Stimulated activated CD4-positive, alpha-beta T cell treated with anti-CD3 and anti-CD28 coated beads, Interleukin-4, amount 100 ng/mL, for 1 hour (primary cell): ENCODE measurements at places on chromosomes 12 and 14.

DNA sequence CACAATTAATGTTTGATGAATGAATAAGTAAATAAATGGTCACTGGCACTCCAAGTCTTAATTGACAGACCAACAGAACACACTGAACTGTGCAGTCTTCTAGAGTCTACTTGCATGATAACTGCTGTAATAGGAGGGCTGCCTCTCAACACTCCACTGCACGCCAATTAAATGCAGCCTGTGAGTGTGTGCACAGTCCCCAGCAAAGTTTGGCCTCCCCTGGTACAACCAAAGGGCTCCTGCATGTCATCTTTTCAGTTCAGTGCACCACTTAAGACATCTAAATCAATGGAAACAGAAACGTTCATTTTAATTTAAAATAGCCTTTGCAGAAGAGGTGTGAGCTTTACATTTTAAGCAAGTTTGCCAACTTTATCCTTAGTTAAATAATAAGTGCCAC, 121.7 kb upstream of the USP15 start:
- DNase-seq, result no peak

DNA sequence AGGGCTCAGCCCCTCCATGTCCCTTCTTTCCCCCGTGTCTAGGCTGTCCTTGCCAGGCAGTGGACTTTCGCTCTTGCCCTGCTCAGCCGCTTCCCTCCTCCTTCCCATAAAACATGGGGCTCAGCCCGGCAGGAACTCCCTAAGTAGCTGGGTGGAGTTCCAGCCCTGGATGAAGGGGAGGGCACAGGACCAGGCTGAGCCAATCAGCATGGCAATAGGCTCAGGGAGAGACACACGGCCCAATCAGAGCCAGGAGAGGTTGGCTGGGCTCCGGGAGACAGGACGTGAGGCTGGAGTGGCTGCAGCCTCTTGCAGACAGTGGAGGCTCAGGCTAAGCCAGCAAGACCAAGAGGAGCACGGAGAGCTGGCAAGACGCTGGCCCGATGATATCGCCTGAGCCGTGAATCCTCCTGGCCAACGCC, 54.3 kb downstream of the GALNT9 start:
- DNase-seq, result no peak

GRCh38 chr12:51171884-51172514, 936 bp downstream of the TFCP2 start:
- DNase-seq, result no peak

DNA sequence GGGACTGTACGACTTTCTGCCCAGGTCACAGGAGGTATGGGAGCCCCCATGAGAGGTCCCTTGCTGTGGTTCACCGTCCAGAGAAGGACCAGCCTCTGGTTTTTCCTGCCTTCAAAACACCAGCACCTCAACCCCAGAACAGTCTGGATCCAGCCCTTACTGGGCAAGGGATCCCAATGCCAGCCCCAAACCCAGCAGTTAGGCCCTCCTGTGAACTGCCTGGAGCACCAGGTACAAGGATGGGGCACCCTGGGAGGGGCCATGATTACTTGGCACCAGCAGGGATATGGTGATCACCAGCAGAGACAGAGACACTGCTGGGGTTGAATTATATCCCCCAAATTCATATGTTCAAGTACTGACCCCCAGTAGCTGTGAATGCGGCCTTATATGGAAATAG, 20.0 kb downstream of the ANHX start:
- no peak for DNase-seq

DNA sequence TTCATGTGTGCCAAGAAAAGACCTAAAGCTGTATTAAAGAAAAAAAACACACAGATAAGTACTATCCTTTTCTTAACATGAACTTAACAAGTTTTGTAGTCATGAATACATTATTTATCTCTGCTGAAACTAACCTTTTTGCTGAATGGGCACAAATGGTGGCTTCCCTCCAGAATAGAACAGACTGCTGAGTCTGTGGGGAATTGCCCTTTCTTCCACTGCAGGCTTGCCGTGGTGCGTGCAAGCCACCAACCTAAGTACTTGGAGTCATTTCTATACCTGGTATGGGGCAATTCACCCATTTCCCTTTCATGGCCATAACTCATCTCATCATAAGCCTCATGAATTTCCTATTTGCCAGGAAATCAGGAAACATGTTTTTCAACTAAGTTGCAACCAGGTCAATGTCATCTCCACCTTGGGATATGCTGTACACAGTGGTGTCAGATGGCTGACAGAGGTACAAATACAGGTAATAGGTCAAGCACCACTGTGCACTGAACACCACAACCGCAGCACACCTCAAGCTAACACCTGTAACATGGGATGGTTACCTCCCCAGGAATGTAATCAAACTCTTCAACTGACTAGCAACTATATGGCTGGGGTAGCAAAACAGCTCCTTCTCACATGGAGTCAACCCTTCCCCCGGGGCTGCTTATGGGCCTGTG, 49.9 kb downstream of the CATSPERB start:
- no peak for DNase-seq

- no peak for DNase-seq
These were observed 23.3 kb downstream of the ZFC3H1 start for GRCh38 chr12:71640316-71640715.

DNA sequence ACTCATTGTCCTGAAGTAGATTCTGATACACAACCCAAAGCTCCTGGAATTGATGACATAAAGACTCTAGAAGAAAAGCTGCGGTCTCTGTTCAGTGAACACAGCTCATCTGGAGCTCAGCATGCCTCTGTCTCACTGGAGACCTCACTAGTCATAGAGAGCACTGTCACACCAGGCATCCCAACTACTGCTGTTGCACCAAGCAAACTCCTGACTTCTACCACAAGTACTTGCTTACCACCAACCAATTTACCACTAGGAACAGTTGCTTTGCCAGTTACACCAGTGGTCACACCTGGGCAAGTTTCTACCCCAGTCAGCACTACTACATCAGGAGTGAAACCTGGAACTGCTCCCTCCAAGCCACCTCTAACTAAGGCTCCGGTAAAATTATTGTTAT, 63.8 kb downstream of the RAD52 start:
- DNase-seq, result no peak

DNA sequence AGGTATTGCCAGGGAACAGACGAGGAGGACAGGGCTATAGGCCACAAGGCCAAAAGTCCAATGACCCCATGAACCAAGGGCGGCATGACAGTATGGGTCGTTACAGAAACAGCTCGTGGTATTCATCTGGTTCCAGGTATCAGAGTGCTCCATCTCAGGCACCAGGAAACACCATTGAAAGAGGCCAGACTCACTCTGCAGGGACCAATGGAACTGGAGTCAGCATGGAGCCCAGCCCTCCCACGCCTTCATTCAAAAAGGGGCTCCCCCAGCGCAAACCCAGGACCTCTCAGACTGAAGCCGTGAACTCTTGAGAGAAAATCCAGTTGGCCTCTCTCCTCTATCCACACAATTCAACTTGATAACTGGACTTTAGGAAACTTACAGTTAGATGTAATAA, 12.9 kb upstream of the KCNH3 start:
- DNase-seq, result no peak

DNA sequence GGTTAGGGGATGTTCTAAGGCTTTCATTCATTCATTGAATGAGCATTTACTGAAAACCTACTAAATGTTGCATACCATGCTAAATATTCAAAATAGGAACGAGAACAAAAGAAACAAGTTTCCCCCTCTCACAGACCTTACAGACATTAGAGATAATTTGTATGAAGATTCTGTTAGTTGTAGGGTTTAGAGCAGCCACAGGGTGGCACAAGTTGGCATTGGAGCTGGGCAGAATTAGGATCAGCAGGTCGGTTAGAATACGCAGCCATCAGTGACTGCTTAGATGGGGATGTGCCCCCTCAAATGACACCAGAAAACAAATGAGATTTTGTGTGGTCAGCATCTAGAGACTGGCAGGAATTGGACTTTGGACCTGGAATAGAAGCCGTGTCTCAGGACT, 166.3 kb upstream of the DAAM1 start:
- no peak for DNase-seq

DNA sequence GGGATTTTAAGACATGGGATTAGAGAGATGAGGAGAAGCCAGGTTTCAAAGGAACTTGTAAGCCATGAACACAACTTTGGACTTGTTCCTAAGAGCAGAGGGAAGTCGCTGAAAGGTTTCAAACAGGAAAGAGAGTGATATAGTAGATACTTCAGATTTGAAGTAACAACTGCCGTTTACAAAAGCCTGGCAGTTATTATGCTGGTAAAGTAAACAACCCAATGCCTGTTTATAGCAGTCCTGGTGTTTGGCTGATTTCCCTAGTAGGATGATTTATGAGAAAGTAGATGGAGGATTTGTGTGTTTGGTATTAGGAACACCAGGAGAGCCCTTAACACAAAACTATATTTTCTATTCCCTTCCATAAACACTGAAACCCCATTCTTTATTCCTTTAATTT, 285.7 kb downstream of the RMST start:
- no peak for DNase-seq

DNA sequence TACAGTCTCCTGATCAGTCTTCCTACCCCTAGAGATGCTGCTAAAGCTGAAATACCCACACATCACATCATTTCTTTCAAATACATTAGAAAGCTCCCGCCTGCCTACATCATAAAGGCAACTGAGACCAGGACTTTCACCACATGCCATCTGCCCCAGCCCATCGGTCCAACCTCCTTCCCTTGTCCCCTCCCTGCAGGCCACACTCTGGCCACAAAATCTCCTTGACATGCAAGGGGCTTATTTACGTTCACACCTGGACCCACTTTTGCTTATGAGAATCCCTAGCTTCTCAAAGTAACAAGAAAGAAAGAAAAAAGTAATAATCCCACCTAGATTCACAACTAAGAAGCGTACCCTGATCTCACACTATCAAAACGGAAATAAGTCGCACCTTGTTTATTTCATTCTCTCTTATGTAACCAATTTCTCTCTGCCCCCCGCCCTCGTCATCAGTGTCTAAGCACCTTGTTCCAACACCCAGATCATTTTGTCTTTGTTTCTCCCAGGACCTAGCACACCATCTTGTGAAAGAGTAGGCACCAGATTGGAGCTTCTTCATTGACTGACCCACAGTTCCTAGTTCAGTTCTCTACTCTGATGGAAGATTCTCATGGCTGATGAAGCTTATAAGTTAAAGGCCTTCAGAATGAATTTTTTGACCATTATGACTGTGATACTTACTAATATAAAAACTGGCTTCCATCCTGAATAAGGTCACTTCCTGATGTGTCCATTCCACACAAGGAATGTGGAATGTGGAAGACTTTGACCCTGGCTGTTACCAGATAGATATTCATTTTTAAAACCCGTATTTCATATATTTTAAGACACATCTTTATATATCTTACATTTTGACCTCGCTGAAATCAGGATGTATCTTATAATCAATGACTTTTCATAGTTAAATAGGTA, 7.7 kb downstream of the WSB2 start:
- no peak for DNase-seq
